Renal cortex interstitium (tissue), 15 donors: ENCODE measurements at places on chromosomes 16 and 17. TPM values are rescaled to one million over a fixed set of nuclear protein-coding genes. Genes with fewer than 3 reads are reported as not detected.

- no peak for DNase-seq
Observed at GRCh38 chr17:17351356-17351891, 48.3 kb downstream of the NT5M start.

DNA sequence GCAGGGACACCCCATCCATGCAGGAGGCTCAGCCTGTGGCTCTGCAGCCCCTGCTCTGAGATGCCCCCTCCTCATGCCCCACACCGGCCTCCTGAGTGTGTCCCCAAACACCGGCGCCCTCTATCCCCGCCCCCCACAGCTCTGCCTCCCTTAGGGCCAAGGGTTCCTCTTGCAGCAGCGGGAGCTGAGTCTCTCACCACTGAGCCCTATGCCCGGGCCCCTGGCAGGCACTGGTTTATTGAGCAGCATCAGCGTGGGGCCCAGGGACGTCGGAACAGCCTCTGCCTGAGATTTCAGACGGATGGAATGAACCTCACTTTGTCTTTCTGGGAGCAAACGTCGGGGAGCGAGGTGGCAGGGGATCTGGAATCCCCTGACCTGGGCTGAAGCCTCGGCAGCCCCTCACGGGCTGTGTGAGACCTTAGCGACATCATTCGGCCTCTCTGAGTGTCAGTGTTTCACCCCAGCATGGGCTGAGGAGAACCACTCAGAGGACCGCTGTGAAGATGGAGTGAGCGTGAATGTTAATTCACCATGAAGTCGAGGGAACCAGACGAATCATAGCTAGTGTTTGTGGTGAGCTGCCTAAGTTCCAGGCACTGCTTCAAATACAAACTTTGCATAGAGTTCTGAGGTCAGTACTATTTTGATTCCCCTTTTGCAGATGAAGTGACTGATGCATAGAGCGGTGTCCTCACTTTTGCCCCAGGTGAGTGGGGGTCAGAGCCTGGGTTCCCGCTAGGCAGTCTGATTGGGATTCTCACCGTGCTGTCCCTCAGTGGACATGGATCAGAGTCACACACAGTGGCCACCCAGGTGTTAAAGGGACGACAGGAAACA is 5.3 kb upstream of the C16orf74 start:
- no peak for DNase-seq

GRCh38 chr17:29607557-29608195 is 14.7 kb downstream of the ANKRD13B start:
- no peak for DNase-seq

- DNase-seq, result no peak
Observed at GRCh38 chr17:69058165-69058564, 2.6 kb downstream of the ABCA9 start.

GRCh38 chr17:31089471-31089870 is 5.3 kb upstream of the NF1 start:
- DNase-seq, result no peak

DNA sequence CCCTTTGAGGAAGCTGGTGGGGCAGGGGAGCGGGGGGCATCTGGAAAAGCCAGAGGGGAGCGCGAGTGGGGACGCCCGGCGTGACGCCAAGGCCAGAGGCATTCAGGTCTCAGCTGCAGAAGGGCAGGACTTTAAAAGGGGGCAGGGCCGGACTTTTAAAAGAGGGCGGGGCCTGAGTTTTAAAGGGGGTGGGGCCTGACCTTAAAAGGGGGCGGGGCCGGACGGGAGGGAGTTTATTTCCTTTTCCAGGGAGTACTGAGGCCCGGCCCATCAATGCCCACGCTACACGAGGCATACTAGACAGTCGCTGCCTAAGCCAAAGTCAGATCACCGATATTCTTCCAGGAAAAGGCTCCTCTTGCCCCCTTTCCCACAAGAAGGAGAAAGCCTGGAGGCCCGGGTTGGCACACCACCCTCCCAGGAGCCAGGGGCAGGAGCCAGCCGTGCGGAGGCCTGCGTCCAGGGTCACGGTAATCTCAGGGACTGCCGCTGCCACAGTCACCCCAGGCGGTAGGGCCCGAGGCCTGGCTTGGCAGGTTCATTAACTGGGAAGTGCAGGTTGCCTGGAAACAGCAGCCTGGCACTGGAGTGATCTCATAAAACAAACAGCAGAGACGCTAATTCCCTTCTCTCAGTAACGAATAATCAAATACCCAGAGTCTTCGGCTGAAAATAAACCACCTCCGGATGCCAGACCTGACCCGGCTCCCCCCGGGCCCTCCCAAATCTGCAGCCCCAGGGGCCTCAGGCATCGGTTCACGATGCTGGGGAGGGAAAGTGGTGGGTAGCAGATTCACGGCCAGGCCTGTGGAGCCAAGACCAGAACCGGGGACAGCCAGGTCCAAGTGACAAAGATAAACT is 90.7 kb downstream of the TIMM22 start:
- no peak for DNase-seq

GRCh38 chr16:31136287-31136662 is 748 bp upstream of the PRSS8 start:
- DNase-seq, result no peak

- no peak for DNase-seq
Observed at GRCh38 chr16:56438038-56438437, 12.7 kb upstream of the AMFR start.

Gene SLC5A10
- 0.40 TPM for polyA plus RNA-seq
